ENCODE measurements at places on chromosomes 1 and 21.
A peak's percentile ranks its signal among the peaks of the same experiment; 100 is the strongest.

DNA sequence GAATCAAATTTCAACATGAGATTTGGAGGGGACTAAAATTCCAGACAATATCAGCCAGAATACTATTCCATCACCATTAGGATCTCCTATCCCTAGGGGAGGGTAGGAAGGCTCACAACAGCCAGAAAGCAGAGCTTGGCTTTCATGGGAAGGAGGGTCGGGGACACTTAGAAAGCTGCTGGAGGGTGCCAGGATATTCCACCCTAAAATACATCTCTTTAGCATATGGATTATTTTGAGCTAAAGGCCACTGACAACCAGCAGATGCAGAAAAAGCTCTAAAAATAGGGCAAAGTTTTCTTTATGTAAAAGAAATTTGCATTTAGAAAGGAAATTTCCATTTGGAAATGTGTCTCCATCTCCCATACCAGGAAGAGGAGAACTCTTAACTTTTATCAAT is 54.3 kb upstream of the PCP4 start:
- no peak for DNase-seq

DNA sequence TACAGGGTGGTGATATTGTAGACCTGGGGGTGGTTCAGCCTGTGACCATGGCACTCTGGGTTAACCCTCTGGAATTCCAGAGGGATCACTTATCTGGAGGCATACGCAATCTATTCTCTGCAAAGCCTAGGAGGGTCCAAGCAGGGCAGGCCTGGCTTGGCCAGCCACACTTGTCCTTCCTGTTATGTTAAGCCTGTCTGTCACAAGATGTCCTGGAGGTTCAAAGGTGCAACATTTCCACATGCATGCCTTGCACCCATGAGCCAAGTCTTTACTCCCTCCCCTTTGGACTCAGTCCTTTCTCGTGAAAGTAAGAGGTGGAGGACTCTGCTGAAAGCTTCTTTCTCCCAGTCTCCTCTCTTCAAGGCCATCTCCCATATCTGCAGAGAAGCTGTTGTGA is 345.1 kb downstream of the HHIPL2 start:
- no peak for DNase-seq

DNA sequence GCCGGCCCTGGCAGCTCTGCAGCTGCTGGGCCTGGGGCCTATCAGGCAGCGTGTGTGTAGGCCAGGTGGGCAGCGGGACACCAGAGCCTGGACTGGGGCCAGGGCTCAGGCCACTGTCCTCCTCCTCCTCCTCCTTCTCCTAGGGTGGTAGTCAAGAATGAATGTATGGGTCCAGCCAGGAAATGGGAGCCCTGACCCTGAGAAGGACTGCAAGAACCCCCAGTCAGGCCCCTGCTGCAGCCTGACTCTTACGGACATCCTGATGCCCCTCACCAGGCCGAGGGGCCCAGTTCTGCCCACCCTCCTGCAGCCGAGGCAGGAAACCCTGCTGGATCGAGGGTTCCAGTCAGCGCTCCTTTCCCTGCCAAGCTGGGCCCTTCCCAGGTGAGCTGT is 3.5 kb downstream of the SLFNL1 start:
- DNase-seq: no peak

DNA sequence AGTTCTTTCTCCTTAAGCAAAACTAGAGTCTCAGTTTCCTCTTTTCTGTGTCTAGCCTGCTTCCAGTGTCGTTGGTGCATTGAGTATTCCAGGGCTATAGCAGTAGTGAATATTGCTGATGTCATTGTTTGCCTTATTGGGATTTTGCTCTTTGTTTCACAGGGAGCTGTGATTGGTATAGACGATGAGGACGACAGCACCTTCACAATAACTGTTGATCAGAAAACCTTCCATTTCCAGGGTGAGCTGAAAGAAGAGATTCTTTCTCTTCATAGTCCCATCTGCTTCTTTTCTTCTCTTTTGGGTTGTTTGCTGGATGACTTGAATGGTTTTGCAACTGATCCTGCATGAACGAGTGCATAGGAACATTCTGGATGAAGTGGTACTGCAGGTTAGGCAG is 52.4 kb downstream of the OSBPL9 start:
- no peak for DNase-seq

GRCh38 chr1:102875756-102876155 is 232.6 kb downstream of the COL11A1 start:
- no peak for DNase-seq

DNA sequence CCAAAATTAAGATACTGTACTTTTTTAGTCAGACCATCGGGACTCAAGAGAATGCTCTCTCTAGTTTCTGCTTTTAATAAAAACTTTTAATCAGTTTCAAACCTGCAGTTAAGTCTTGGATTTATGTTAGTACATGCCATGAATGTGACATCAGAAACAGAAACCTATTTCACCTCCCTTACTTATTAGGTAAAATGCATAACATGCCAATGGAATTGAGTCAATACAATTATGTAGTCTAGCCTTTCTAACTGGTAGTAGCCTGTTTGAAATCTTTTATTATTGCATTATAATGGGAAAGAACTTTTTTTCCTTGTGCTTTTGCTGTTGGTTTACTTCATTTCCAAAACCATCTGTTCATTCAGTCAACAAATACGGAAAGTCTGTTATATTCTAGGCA is 4.8 kb downstream of the PHACTR4 start:
- no peak for DNase-seq

DNA sequence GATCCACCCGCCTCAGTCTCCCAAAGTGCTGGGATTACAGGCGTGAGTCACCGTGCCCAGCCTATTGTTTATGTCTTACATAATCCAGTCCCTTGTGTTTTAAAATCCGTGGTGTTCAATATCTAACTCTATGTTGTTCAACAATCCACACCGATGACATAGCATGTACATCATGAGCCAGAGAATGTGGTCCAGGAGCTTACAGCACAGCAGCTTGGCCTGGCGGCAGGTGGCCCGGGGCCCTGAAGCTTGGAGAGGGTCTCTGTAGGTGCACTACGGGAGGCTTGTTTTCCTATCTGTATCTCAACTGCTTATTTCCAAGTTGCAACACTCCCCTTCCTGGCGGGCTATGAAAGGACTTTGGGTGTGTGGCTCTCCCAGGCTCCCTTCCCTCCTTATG is 138.4 kb downstream of the ADSS2 start:
- DNase-seq: no peak

DNA sequence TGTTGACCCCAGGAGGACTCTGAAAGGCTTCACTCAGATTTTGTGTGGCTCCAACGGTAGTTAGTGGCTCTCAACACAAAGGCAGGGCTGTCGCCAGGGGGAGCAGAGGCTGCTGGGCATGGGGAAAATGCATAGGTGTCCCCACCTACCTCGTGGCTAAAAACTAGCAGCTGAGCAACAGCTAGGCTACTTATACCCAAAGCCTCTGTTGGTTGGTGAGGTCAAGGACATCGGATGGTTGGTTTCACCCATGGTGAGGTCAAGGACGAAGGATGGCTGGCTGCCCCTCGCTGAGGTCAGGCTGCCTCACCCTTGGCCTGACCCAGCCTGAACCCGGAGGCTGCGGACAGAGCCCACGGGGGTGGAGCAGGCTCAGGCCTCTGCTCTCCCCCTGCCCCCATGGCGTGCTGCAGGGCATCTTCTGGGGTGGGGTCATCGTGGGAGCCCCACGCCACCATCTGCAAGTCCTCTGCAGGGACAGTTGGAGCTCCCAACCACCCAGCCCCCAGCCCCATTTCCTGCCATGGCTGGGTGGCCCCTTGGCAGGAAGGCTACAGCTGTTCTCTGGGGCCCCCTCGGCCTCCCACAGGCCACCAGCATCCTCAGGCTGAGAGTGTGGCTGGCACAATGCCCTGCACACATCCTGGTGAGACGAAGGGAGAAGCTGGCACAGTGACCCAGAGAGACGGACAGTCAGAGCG is 8.5 kb upstream of the GNB1 start:
- DNase-seq: no peak

DNA sequence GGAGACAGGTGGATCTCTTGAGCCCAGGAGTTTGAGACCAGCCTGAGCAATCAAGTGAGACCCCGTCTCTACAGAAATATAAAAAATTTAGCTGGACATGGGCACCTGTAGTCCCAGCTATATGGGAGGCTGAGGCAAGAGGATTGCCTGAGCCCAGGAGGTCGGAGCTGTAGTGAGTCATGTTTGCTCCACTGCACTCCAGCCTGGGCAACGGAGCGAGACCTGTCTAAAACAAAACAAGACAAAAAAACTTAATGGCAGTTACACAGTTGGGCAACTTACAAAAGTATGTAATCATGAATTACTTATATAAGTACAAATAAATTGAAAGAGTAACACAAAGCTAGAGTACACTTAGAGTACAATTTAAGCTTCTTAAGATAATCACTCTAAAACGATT is 25.2 kb downstream of the RC3H1 start:
- no peak for DNase-seq

- DNase-seq: no peak
These were observed 53.3 kb downstream of the GATAD2B start for GRCh38 chr1:153869486-153869885.

GRCh38 chr1:109802901-109803561 is 39.3 kb upstream of the EPS8L3 start:
- no peak for DNase-seq

DNA sequence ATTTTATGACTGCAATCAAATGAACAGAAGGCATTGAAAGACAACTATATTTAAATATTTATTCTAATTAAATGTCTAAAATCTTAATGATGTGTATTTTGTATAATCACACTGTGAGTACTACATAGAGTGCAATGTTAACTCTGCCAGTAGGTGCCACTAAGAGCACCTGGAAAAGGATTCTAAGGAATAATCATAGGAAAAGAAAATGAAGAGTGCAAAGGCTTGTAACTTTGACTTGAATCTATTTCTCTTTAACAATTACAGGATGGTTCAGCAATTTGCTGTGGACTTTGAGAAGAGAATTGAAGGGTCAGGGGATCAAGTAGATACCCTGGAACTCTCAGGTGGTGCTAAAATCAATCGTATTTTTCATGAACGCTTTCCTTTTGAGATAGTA is 200.4 kb downstream of the DNM3 start:
- DNase-seq: peak; percentile 39

DNA sequence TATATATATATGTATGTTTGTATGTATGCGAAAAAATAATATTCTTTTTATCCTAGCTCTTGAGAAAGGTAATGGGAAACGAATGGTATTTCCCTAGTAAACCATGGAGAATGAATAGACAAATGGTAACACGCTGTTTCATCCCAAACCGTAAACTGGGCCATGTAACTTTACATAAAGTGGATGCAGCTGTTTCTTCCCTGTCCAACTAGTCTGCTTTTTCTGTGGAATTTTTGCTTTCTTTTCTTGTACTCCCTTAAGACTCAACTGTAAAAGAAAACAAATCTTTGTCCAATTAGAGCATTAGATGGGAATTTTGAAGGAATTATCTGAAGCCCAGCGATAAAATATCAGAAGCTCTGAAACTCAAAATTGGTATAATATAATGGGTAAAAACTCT is 198.1 kb downstream of the NFIA start:
- no peak for DNase-seq
